Activated CD4-positive, alpha-beta T cell treated with anti-CD3 and anti-CD28 coated beads, Interleukin-2, amount 50 U/mL, for 48 hours (primary cell): ENCODE measurements at places on chromosomes 6 and 20.

DNA sequence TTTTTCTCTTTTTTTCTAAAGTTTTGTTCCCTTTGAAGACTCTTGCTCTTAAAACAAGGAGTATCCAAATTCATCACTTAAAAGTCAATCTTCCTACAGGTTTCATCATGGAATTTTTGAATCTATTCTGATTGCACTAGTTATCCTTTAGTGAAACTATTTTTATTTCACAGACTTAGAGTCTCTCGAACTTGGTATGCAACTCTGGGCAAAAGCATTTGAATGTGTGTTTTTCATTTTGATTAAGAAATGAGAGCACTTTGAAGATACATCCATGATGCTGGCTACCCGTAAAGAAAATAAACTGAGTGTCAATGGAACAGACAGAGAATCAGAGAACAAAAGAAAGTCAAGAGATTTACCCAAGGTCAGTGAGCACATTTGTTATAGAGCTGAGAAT is 586.5 kb downstream of the EPM2A start:
- DNase-seq = no peak

DNA sequence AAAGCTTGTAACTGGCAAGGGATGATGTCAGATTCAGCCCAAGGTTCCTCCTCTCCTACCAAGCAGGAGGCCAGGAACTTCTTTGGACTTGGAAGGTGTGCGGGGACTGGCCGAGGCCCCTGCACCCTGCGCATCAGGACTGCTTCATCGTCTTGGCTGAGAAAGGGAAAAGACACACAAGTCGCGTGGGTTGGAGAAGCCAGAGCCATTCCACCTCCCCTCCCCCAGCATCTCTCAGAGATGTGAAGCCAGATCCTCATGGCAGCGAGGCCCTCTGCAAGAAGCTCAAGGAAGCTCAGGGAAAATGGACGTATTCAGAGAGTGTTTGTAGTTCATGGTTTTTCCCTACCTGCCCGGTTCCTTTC is 14.4 kb downstream of the TNFAIP3 start:
- no peak for DNase-seq

DNA sequence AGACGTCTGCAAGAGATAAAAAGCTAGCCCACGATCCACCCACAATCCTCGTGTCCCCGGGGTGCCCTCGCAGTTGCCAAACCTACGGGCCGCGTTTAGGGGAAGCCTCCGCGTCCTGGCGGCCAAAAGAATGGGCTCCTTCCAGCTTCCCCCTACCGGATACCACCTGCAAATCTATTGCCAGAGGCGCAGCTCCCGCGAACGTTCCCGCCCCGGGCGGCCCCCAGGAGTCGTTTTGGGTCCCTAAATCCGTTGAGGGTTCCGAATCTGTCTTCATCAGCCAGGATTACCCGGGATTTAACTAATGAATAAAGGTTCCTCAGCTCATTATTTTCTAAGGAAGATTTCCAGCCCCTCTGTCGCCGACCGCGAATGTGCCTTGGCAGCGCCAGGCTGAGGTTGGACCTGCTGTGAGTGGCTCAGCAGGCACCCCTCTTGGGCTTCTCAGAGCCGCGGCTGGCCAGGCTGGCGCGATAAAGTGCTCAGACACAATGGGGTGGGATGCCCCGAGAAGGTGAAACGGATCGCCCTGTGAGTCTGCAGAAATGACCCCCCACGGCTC is 2.8 kb upstream of the VSX1 start:
- no peak for DNase-seq

DNA sequence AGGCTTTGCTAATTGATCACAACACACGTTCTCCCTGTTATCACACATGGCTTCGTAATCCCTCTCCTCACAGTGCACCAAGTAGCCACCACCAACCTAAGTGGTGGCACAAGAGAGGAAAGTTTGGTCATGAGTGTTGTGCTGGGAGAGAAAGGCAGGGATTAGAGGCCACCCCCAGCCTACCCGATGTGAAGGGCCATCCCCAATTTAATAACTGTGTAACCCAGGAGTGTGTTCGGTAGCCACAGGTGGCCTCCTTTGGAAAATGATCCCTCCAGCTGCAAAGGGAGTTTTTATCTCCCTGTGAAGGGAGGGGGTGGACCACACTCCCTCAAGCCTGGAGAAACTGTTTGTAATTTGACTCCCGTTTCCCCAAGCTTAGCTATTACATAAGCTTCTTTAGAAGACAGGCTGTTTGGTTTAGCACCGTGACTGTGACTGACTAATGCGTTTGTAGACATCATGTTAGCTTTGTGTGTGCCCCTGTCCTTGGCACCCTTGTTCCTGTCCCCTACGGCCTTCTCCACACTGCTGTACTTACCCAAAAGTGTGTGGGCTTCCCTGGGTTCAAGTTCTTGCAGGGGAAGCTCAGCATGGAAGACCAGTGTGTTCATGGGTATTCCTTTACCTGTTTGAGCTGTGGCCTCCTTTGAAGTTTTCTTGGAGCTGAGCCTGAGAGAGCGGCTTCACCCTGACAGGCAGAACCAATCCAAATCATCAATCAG is 20.6 kb downstream of the PPP1R16B start:
- no peak for DNase-seq

- no peak for DNase-seq
Measured at GRCh38 chr6:141624301-141624700, 508.4 kb upstream of the GJE1 start.

DNA sequence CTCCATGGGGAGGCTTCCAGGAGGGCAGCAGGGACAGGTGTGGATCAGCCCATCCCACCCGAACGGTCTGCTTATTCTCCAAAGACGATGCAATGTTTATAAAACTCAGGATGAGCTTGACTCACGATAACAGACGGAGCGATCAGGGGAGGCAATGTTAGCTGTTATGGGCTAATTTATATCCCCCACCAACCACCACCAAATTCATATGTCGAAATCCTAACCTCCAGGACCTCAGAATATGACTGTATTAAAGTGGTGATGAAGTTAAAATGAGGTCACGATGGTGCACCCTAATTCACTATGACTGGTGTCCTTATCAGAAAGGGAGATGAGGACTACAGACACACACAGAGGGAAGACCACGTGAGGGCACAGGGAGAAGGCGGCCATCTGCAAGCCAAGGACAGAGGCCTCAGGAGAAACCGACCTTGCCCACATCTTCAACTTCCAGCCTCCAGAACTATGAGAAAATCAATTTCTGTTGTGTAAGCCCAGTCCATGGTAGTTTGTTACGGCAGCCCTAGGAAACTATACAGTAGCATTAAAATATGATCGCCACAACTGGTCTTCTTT is 7.0 kb downstream of the ADTRP start:
- no peak for DNase-seq

DNA sequence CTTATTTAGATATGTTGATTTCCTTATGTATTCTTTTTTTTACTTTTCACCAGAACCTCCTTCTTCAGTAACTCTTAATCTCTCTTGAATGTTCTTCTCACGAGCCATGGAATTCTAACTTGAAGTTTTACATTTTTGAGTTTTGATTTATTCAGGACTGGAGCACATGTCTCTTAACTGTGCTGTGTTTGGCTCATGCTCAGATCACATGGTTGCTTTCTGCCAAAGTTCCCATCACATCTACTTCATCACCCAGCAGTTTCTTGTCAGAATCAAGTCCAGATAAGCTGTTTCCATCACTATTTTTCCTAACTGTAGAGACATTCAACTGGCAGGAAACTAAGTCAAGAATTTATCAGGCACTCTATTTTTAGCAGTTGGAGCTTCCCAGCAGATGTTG is 31.7 kb downstream of the SLC35A1 start:
- no peak for DNase-seq

GRCh38 chr6:30572148-30572547 is 906 bp downstream of the ABCF1 start:
- no peak for DNase-seq
